ENCODE measurements at places on chromosomes 1 and 21. TPM values are rescaled to one million over a fixed set of nuclear protein-coding genes. Genes with fewer than 3 reads are reported as not detected.

DNA sequence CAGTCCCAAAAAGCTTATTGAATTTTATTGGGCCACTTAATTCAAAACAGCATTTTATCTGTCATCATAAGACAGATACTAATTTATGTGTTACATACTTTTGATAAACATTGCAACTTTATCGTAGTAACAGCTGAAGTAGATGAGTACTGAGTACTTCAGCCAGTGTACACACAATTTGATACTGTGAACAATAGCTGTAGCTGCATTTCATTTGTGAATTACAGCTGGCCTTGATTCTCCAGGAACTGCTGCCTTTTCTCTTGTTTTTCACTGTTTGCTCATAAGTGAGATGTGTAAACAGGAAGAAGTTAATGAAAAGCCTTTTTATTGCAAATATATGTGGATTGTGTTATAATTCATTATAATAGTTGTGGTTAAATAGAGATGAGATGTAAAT, 10.2 kb downstream of the UAP1 start:
- DNase-seq, result no peak
- peaks cover 12% of the 10 kb centered on the region for H3K36me3 ChIP-seq
- H3K4me1 ChIP-seq, result peaks cover 1% of the 10 kb centered on the region
- no peaks in the 10 kb centered on the region for H3K27me3 ChIP-seq
- H3K4me3 ChIP-seq, result no peak overlapping the region

DNA sequence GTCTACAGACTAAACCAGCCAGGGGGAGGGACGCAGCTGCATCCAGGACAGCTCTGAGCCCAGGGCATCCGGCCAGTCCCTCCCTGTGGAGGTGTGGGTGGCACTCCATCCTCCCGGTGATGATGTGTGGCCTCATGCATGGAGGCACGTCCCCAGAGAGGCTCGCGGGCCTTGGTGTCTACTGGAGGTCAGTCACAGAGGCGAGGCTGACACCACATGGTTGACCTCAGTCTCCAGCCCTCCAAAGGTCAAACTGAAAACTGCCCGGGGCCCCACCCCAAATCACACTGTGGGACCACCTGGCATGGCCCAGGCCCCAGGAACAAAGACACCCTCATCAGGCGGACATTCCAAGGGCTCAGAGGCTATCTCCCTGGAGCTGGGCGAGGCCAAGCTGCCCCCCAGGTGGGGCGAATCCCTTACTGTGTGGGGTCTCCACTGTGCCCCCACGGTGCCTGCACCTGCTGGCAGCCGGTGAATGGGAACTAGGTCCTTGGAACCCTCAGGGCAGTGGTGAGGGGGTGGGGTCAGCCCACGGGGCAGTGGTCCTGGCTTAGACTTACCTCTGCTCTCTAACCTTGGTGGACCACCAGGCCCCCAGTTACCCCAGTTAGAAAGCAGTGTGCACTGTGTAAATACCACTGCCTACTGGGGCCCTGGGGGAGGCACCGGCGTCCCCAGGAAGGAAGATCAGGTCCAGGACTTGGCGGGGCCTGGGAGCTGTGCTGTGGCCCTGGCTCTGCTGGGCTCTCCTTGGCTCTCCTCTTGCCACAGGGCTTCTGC, 49.1 kb downstream of the TRPM2 start:
- no peaks in the 10 kb centered on the region for H3K4me1 ChIP-seq
- H3K4me3 ChIP-seq, result no peak overlapping the region

The LCE1B gene
- polyA plus RNA-seq, result not detected

The PTAFR gene
- 0.17 TPM for polyA plus RNA-seq

The NKAIN1 gene
- polyA plus RNA-seq, result not detected

The GPR161 gene
- 12.5 TPM for polyA plus RNA-seq

The NBPF10 gene
- 0.86 TPM for polyA plus RNA-seq

- no peaks in the 10 kb centered on the region for H3K27me3 ChIP-seq
- H3K36me3 ChIP-seq, result no peaks in the 10 kb centered on the region
- H3K4me1 ChIP-seq, result no peaks in the 10 kb centered on the region
- H3K4me3 ChIP-seq, result no peak overlapping the region
- no peak overlapping the region for H3K27ac ChIP-seq
Measured at GRCh38 chr1:97837161-97837560, 83.7 kb downstream of the DPYD start.

DNA sequence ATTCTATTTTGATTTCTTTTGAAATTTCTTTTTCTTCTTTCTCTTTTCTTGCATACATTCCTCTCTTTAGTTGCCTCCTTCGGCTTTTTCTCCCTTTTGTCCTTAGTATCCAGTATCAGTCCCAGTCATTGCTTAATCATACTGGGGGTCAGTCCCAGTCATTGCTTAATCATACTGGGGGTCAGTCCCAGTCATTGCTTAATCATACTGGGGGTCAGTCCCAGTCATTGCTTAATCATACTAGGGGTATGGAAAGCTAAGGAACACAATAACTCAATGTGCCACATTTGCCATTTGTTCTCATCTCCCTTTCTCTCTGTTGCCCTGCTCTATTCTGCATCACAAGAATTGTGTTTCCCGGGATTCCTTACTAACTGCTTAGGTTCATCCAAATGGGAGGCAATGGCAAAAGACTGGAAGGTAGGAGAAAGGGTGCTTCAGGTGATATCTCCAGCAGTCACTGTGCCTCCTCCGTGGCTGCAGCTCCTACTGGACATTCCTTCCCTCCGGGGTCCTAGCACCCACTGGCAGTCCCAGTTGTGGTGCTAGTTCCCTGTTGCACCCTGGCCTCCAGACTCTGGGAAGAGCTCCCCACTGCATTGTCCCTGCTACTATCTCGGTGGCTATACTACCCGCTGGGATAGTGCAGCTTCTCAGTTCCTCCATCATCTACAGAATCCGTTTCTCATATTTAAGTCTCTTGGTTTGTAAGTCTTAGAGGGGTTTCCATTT, 32.6 kb upstream of the LAMC1 start:
- peak; percentile 78 for DNase-seq
- no peaks in the 10 kb centered on the region for H3K27me3 ChIP-seq
- no peak overlapping the region for H3K4me3 ChIP-seq

- H3K27me3 ChIP-seq, result no peaks in the 10 kb centered on the region
- no peak overlapping the region for H3K27ac ChIP-seq
- no peaks in the 10 kb centered on the region for H3K36me3 ChIP-seq
- H3K4me3 ChIP-seq, result no peak overlapping the region
Measured at GRCh38 chr1:199282751-199283305, 644.0 kb downstream of the PTPRC start.

- H3K4me3 ChIP-seq, result no peak overlapping the region
- peaks cover 22% of the 10 kb centered on the region for H3K4me1 ChIP-seq
- H3K36me3 ChIP-seq, result peaks cover 30% of the 10 kb centered on the region
- H3K27ac ChIP-seq, result peak overlapping the region; percentile 47
- no peaks in the 10 kb centered on the region for H3K27me3 ChIP-seq
- DNase-seq, result no peak
Measured at GRCh38 chr1:27554759-27555699, 48.9 kb downstream of the AHDC1 start.

The OPRD1 gene
- not detected for polyA plus RNA-seq

The RGS8 gene
- not detected for polyA plus RNA-seq

The SH2D5 gene
- polyA plus RNA-seq, result 13.5 TPM

The ADAMTSL4 gene
- 11.3 TPM for polyA plus RNA-seq

GRCh38 chr1:208595236-208595635, 351.1 kb upstream of the PLXNA2 start:
- H3K36me3 ChIP-seq, result no peaks in the 10 kb centered on the region
- no peak overlapping the region for H3K27ac ChIP-seq
- no peaks in the 10 kb centered on the region for H3K27me3 ChIP-seq
- no peaks in the 10 kb centered on the region for H3K4me1 ChIP-seq
- no peak for DNase-seq

The FAM167B gene
- polyA plus RNA-seq, result 0.59 TPM

GRCh38 chr1:14869187-14869586, 270.7 kb downstream of the KAZN start:
- peak; percentile 3 for DNase-seq
- no peak overlapping the region for H3K27ac ChIP-seq
- no peak overlapping the region for H3K4me3 ChIP-seq
- H3K4me1 ChIP-seq, result no peaks in the 10 kb centered on the region
- H3K27me3 ChIP-seq, result peaks cover 13% of the 10 kb centered on the region
- H3K36me3 ChIP-seq, result no peaks in the 10 kb centered on the region

GRCh38 chr1:102098536-102098935, 101.8 kb upstream of the OLFM3 start:
- DNase-seq, result no peak
- H3K4me3 ChIP-seq, result no peak overlapping the region
- no peaks in the 10 kb centered on the region for H3K36me3 ChIP-seq
- H3K27ac ChIP-seq, result no peak overlapping the region
- H3K4me1 ChIP-seq, result no peaks in the 10 kb centered on the region

- no peak overlapping the region for H3K27ac ChIP-seq
- H3K4me1 ChIP-seq, result no peaks in the 10 kb centered on the region
- H3K4me3 ChIP-seq, result no peak overlapping the region
- DNase-seq, result peak; percentile 1
- H3K27me3 ChIP-seq, result peaks cover 17% of the 10 kb centered on the region
- H3K36me3 ChIP-seq, result no peaks in the 10 kb centered on the region
Measured at GRCh38 chr1:231091831-231092301, 51.8 kb upstream of the FAM89A start.

DNA sequence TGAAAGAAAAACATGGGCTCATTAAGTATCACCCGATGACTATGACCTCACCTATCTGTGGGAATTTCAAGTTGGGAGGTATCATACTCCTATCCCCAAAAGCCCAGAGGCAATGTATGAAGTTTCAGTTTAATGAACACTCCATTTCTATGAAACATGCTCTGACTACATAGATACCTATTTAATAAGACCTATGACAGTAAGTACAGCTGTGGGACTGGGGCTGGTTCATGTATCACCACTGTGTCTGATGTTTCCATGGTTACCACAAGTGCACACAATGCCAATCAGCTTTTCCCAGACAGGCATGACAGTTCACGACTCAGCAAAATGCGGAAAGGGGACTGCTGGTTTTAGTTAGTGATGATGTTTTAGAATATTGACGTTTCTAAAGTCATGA, 167.7 kb downstream of the SIPA1L2 start:
- no peak overlapping the region for H3K27ac ChIP-seq
- H3K36me3 ChIP-seq, result peaks cover 11% of the 10 kb centered on the region
- no peaks in the 10 kb centered on the region for H3K4me1 ChIP-seq
- H3K27me3 ChIP-seq, result no peaks in the 10 kb centered on the region
- DNase-seq, result peak; percentile 20

The S100B gene
- polyA plus RNA-seq, result 0.26 TPM

The GBP1 gene
- 40.1 TPM for polyA plus RNA-seq

The FCMR gene
- polyA plus RNA-seq, result 0.09 TPM

The OVAAL gene
- polyA plus RNA-seq, result not detected

The FTCD gene
- polyA plus RNA-seq, result 0.55 TPM

- H3K27ac ChIP-seq, result peak overlapping the region; percentile 1
- peaks cover 10% of the 10 kb centered on the region for H3K4me1 ChIP-seq
- peak; percentile 90 for DNase-seq
- H3K4me3 ChIP-seq, result no peak overlapping the region
- H3K27me3 ChIP-seq, result no peaks in the 10 kb centered on the region
- peaks cover 48% of the 10 kb centered on the region for H3K36me3 ChIP-seq
Measured at GRCh38 chr1:26848941-26849774, 13.8 kb upstream of the SFN start.

DNA sequence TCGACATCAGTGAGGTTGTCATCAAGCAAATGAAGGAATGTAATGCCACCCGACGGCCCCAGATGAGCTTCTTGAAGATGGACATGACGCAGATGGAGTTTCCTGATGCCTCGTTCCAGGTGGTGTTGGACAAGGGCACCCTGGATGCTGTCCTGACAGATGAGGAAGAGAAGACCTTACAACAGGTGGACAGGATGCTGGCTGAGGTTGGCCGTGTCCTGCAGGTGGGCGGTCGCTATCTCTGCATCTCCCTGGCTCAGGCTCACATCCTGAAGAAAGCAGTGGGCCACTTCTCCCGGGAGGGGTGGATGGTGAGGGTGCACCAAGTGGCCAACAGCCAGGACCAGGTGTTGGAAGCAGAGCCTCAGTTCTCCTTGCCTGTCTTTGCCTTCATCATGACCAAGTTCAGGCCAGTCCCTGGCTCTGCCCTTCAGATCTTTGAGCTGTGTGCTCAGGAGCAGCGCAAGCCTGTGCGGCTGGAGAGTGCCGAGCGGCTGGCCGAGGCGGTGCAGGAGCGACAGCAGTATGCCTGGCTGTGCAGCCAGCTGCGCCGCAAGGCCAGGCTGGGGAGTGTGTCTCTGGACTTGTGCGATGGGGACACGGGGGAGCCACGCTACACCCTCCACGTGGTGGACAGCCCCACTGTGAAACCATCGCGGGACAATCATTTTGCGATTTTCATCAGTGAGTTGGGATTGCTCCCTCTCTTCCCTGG, 2.5 kb downstream of the METTL13 start:
- DNase-seq, result no peak
- no peak overlapping the region for H3K4me3 ChIP-seq
- peaks cover 2% of the 10 kb centered on the region for H3K4me1 ChIP-seq
- peaks cover 35% of the 10 kb centered on the region for H3K36me3 ChIP-seq
- no peaks in the 10 kb centered on the region for H3K27me3 ChIP-seq
- no peak overlapping the region for H3K27ac ChIP-seq

GRCh38 chr21:45220071-45220481, 67.6 kb downstream of the POFUT2 start:
- H3K36me3 ChIP-seq, result peaks cover 48% of the 10 kb centered on the region
- H3K4me1 ChIP-seq, result peaks cover 8% of the 10 kb centered on the region

The CAPN9 gene
- polyA plus RNA-seq, result not detected

DNA sequence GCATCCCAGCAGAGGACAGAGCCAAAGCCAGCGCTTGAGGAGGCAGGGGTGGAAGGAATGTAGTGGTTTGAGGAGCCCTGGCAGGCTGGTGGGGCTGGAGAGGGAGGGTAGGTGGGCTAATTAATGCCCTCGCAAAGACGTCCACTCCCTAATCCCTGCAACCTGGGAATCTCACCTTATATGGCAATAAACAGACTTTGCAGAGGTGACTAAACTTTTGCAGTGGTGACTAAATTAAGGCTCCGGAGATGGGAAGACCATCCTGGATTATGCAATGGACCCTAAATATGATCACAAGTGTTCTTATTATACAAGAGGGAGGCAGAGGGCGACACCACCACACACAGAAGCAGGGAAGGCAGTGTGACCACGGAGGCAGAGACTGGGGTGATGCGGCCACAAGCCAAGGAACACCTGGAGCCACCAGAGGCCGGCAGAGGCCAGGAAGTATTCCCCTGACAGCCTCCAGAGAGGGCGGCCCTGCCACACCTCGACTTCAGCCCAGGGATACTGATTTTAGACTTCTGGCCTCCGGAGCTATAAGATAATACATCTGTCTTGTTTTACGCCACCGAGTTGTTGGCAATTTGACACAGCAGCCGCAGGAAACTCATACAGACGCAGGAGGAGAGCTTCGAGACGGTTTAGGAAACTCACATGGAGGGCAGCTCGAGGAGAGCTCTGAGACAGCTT, 23.1 kb upstream of the NPPB start:
- H3K36me3 ChIP-seq, result no peaks in the 10 kb centered on the region
- peaks cover 52% of the 10 kb centered on the region for H3K27me3 ChIP-seq
- H3K4me3 ChIP-seq, result no peak overlapping the region

DNA sequence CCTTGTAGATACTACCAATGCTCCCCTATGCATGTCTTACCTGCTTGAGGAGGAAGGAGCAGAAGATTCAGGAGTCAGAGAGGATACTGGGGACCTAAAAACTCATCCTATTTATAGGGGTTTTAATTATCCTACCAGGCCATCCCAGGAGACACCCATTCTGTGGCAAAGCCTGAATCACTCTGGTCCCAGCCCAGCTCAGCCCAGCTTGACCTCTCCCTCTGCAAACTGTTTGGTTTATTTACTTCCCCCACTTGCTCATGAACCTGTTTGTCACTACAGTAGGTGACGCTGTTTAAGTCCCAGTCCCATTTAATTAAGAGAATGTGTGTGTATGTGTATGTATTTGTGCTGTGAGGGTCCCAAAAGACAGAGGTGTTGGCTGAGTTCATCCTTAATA, at the start of gene RPTN:
Gene RPTN, minus strand, starts transcription at position 85 of the 400 bp plus-strand sequence. CDS start 1,339 bp downstream, outside the sequence.
- no peak within 1 kb of the TSS for H3K27ac ChIP-seq
- no peaks in the 10 kb centered on the region for H3K36me3 ChIP-seq
- H3K4me1 ChIP-seq, result no peaks in the 10 kb centered on the region
- peaks cover 4% of the 10 kb centered on the region for H3K27me3 ChIP-seq
- no peak within 1 kb of the TSS for H3K4me3 ChIP-seq
- no peak for DNase-seq
